Stimulated activated naive B cell treated with anti-CD40 and anti-IgM and Interleukin-4, amounts not matched to agents 10 μg/mL and 1 μg/mL and 100 μg/mL, for 72 hours (primary cell): ENCODE measurements at places on chromosomes 6 and 20.

- DNase-seq, result no peak
These were observed 67.4 kb downstream of the KHDC1L start for GRCh38 chr6:73157870-73158269.

GRCh38 chr6:39688494-39688893 lies 36.7 kb downstream of the KIF6 start:
- DNase-seq, result no peak

DNA sequence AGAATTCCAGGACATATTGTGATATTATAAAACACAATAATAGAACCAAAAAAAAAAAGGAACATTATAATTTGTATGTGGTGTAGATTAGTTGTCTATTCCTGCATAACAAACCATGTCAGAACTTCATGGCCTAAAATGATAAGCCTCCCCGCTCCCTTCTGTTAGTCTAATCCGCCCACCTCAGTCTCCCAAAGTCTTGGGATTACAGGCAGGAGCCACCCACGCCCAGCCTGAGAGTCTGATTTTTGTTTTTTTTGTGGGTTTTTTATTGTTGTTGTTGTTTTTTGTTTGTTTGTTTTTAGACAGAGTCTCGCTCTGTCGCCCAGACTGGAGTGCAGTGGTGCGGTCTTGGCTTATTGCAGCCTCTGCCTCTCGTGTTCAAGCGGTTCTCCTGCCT lies 61.1 kb upstream of the C20orf144 start:
- DNase-seq, result no peak

GRCh38 chr6:82704045-82704444 lies 340.4 kb downstream of the TPBG start:
- DNase-seq, result no peak

DNA sequence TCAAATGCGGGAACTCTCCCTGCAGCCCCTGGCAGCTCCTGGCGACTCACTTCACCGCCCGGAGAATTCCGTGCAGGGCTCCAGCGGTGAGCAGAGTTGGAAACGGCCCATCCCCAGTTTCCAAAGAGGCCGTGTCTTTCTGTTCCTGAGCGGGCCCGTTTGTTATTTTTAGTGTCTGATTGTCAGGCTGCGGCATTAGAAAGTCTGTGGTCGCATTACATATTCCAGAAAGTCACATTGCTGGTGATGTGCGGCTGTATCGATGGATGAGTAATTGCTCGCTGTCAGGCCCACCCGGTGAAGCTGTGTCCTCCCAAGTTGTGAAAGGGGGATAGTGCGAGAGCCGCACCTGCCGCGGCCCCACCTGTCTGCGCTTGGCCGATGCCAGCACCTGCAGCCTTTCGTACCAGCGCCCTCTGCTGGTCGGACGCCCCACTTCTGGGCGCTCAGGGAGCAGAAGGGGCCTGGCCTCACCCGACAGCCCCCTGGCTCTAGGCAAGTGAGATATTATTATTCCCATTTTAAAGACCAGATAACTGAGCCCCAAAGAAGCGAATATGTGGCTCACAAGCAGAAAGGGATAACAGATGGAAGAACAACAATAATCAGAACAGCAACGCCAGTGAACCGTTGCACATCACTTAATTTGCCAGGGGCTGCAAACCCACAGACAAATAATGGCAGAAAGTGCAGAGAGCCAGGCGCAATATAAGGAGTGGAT lies 244.9 kb downstream of the TSHZ2 start:
- DNase-seq, result peak; percentile 19

DNA sequence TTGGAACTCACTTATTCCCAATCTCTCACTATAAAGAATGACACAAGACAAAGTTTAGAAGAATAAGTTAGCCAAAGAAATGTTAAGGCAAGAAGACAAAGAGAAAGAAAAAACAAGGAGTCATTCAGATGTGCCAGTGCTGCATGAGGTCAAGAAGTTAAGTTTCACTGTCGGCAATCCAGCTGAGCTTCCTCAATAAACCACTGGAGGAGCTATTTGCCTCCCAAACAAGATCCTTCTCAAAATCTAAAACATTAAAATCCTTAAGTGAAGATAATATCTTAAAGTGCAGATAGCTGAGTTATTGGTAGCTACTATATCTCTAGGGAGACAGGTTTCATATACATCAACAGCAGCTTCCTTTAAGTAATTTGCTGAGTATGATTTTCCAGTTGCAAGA lies 512.3 kb downstream of the HDGFL1 start:
- DNase-seq, result no peak

GRCh38 chr6:148550569-148550968 lies 196.3 kb upstream of the UST start:
- no peak for DNase-seq

GRCh38 chr6:154292855-154293519 lies 63.6 kb downstream of the IPCEF1 start:
- no peak for DNase-seq

- DNase-seq, result no peak
These were observed 231.2 kb upstream of the FKBP1C start for GRCh38 chr6:62980093-62980492.

- DNase-seq, result no peak
These were observed 959.2 kb downstream of the EPHA7 start for GRCh38 chr6:92460133-92460532.

DNA sequence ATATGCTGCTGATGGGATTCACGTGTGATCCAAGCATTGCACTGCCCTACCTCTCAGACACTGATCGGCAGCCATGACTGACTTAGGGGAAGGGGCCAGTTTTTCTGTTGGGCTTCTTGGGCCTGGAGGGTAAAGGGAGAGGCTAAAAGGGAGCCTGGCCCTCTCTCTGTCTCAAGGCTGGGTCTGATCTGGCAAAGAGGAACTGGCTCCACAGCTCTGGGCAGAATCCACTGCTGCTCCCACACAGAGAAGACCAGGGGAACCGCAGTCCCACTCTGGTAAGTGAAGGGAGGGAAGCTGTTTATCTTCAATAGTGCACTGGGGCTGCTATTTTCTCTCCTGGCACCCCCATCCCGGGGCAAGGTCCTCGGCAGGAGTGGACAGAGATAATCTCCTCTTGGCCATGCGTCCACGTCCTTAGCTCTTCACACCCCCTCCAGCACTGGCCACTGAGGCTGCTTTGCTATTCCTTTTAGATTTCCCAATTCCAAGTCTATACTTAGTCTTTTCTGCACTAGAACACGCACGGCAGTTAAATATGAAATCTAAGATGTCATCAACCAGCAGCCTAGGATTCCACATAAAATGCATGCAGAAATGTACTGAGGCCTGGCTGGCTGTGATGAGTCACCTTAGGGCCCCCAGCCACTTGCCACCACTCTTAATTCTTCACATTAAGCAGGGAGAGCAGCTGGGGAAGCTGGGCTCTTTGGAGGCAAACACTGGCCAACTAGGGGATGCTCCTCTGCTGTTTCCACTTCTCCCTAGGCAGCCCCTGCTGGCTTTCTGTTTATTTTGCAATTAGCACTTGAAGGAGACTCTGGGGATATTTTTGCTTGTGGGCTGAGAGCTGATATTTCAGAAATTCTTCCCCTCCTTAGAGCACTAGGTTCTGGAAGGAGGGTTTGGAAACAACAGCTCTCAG lies 87.8 kb upstream of the ARMC2 start:
- DNase-seq, result no peak

- no peak for DNase-seq
These were observed 80.5 kb downstream of the ZNF217 start for GRCh38 chr20:53513168-53513488.

GRCh38 chr6:101011186-101011585 lies 130.1 kb upstream of the ASCC3 start:
- DNase-seq, result peak; percentile 8

DNA sequence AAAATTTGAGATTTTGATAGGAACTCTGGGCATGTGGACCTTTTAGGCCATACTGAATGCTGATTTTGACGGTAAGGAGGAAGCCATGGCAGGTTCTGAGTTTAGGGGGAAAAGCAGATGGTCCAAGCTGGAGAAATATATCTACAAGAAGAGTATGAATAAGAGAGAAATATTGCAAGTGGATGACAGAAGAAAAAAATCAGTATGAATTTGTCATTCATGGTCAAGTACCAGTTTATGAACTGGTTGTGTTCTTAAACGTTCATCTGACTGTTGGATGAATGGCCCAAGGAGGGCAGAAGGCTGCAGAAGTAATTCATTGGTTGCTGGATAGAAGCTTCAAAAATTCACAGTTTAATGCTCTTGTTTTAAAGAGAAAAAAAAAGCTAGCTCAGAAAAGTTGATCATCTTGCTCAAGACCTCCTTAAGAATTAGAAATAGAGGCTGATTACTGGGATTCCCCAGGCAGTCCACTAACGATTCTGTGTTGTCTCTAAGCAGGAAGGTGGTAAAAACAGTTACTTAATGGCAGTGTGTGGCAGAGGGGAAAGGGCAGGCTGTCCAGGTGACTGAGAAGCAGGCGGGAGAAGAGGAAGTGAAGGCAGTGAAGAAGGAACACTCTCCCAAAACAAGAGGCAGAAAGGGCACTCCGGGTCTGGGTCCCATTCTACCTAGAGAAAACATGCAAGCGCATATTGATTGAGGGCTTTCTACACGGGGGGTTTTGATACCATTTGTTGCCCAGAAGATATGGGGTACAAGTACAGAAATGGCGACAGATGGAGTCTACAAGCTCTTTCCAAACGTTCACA lies 2.0 kb upstream of the DUSP22 start:
- peak; percentile 37 for DNase-seq

DNA sequence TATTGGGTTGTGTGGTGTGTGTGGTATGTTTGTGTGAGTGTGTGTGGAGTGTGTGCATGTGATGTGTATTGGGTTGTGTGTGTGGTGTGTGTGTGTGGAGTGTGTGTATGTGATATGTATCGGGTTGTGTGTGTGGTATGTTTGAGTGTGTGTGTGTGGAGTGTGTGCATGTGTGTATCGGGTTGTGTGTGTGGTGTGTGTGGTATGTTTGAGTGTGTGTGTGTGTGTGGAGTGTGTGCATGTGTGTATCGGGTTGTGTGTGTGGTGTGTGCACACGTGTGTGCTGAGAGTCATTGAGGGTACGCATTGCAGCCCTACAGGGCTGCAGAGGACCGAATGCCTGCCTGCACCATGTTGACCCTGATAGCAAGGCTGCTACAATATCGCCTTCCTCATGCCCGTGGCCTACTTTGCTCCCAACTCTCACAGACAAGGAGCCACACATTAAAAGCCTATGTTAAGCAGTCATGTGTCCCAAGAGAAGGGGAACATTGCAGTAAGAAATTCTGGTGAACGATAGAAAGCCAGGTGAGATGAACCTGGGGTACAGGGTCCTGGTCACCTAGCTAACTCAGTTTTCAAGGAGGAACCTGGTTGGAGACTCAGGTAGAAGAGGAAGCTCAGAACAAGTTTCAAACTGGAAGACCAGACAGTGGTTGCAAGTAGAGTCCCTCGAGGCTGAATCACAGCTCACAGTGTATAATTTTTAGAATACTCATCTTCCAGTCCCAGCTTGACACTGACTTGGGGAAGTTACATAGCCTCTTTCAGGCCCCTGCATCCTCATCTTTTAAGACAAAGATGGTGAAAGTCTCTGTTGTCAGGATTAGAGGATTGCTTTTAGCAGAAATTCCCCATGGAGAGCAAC lies 45.7 kb upstream of the TMEM170B start:
- DNase-seq, result no peak

DNA sequence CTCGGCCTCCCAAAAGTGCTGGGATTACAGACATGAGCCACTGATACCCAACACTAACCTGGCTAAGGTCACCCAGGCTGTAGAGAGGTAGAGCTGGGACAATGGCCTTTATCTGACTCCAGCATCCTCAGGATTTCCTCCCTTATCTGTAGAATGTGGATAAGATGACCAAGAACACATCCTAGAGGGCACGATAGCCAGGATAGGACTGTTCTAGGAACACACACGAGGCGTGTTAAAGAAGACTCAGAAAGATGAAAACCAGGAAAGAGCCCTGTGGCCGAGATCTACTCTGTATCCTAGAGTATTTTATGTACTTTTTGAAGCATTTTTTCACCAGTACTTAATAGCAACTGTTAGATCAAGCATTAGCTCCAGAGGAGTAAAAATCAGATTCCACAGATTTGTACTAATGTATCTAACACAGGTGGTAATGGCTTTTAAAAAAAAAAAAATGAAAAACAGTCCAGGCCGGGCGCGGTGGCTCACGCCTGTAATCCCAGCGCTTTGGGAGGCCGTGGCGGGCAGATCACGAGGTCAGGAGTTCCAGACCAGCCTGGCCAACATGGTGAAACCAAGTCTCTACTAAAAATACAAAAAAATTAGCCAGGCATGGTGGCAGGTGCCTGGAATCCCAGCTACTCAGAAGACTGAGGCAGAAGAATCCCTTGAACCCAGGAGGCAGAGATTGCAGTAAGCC lies 17.3 kb downstream of the PPP1R10 start:
- DNase-seq, result no peak

GRCh38 chr20:32494483-32495216 lies 90.5 kb downstream of the NOL4L start:
- DNase-seq, result no peak

DNA sequence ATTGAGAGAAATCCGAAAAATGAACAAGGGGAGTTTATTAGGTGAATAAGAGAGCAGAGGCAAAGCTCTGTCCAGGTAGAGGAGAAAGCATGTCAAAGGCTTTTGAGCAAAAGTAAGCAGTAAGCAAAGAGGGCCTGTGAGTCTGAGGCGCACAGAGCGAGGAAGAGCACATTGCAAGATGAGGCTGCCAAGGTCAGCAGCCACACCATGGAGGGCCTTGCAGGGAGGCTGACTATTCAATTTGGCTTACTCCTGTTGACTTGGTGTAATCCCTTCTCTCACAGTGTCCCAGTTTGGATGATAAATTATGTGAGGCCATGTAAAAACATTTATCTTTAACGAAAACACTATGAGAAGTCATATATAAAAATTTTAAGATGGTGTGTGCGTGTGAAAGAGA lies 32.4 kb downstream of the SESN1 start:
- no peak for DNase-seq

DNA sequence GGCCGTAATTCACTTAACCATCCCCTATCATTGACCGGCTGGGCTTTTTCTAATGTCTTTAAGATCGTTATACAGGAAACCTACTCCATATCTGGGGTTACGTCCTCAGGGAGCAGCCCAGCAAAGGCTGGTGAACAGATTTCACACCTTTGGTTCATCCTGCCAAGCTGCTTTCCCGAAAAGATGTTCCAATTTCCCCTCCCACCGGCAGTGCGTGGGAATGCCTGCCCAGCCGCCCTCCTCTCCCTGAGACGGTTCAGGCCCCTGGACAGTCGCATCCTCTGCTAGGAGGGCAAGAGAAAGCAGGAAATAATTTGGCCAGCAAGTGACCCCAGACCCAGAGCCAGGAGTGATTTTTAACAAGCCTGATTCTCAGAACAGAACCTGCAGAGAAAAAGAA lies 16.3 kb downstream of the SIRPA start:
- no peak for DNase-seq

- DNase-seq, result no peak
These were observed 9.3 kb downstream of the TCF21 start for GRCh38 chr6:133898263-133898662.

- DNase-seq, result no peak
These were observed 84.3 kb upstream of the TAB2 start for GRCh38 chr6:149233056-149233715.
